Stimulated activated CD4-positive, alpha-beta T cell treated with anti-CD3 and anti-CD28 coated beads, Interleukin-4, amount 100 ng/mL, for 48 hours (primary cell): ENCODE measurements at places on chromosomes 2 and 18.

- DNase-seq = peak; percentile 34
Observed at GRCh38 chr2:197804758-197805714, 643 bp downstream of the PLCL1 start.

DNA sequence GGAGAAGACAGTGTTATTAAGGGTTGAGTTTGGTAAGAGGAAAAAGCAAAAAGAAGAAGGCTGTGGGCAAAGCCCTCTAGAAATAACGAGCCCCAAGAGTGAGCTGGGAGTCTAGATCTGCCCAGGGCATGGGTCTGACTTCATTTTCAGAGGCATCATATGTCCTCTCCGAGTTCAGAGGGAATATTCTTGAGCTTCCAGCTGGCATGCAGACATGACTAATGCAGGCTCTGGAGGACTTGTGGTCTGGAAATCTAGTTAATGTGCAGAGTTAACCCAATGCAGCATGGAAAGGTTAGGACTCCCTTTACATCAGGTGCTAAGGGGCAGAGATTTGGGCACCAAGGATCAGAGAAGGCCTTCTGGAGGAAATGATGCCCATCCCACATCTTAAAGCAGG lies 7.3 kb downstream of the ACMSD start:
- DNase-seq = no peak

- no peak for DNase-seq
Observed at GRCh38 chr2:225600444-225600843, 200.9 kb downstream of the NYAP2 start.

- DNase-seq = no peak
Observed at GRCh38 chr18:41036346-41036745, 918.7 kb upstream of the PIK3C3 start.
